ENCODE measurements at places on chromosomes 1 and 21. TPM values are rescaled to one million over a fixed set of nuclear protein-coding genes. Genes with fewer than 3 reads are reported as not detected.

DNA sequence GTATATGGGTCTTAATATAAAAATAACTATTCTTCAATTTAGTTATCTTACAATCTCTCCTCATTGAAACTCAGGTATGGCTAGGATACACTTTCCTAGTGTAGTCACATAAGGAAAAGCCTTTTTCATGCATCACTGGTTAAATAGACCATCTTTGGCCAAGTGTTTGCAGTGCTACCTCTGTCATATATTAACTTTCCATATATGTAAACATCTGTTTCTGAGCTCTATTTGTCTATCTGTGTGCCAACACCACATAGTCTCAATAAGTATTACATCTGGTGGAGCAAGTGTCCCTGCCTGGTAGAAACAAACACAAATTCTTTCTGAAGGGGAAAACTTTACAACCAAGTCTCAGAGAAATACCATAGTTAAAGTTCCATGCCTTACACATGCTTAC is 134.6 kb downstream of the TSEN15 start:
- no peak for DNase-seq

The GTF2B gene
- 22.4 TPM for total RNA-seq

DNA sequence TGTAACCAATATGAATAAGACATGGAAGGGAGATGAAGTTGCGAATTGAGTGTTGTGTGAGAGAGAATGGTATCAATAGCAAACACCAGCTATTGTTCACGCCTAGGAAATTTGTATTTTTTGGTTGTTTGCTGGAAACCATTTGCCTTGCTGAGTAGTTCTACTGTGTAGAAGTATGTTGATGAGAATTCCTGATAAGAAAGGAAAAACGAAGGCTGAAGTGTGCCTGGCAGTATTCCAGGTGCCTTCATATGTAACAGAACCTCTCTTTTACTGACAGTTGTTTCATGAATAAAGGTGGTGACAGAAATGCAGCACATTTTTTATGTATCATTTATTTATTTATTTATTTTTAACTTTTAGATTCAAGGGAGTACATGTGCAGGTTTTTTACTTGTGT is 79.5 kb downstream of the SDCCAG8 start:
- no peak for DNase-seq

The CDC42BPA gene
- total RNA-seq = 38.0 TPM

The RGS7 gene
- total RNA-seq = 0.65 TPM

Data from neural crest cell (in vitro differentiated cells).